Fibroblast of the aortic adventitia (primary cell): ENCODE measurements at places on chromosomes 13 and 19.

DNA sequence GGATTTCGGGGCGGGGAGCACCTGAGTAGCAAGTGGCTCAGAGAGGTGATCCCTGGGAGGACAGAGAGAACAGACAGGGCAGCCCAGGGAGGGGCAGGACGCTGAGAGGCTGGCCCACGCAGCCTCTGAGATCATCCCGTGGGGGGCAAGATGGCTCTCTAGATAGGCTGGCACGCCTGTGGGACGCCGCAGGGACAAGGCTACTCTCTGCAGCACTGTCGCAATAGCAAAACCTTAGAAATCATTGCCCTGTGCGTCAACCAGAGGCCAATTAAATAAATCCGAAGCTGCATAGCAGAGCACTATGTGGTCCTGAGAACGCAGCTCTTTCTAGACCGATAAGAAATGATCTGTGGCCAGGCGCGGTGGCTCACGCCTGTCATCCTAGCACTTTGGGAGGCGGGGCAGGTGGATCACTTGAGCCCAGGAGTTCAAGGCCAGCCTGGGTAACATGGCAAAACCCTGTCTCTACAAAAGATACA, 5.1 kb downstream of the PEX11G start:
- DNase-seq: no peak

DNA sequence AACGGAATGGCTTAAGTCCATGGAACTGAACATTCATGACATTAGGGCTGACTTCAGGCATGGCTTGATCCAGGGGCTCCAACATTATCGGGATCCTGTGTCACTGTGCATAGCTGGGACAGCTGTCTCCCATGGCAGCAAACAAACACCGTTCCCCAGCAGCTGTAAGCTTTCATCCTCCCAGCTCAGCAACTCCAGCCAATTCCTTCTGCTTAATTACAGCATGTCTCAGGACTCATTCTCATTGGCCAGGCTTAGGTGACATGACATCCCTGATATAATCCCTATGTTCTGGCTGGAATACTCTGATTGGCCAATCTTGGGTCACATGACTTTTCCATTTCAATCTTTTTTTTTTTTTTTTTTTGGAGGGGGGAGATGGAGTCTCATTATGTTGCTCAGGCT, 10.9 kb upstream of the TLE5 start:
- peak; percentile 68 for DNase-seq

DNA sequence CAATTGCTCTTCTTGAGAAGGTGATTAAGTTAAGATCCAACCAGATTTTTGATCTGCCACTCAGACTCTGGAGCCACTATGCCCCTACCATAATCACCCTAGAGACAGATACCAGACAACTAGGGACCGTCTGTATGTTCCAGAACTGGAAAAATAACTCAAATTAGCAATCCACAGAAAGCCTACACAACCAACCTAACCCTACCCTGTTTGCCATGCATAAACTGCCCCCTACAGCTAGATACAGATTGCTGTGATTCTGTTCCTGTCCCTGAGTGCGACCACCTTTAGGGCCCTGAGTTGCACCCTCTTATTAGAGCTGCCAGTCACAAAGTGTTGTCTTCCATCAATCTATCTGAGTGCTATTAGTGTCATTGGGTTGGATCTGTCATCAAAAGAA, 929.8 kb upstream of the SLITRK1 start:
- no peak for DNase-seq

- DNase-seq: no peak
These were observed 523.4 kb downstream of the FGF9 start for GRCh38 chr13:22194106-22194805.

- DNase-seq: peak; percentile 27
These were observed 11.8 kb downstream of the PDE4A start for GRCh38 chr19:10431943-10432735.

- DNase-seq: no peak
These were observed 10.1 kb downstream of the TDRD3 start for GRCh38 chr13:60407095-60407494.

- DNase-seq: no peak
These were observed 75.6 kb upstream of the TM9SF2 start for GRCh38 chr13:99425485-99426341.

GRCh38 chr19:41307090-41307875, 2.7 kb upstream of the CCDC97 start:
- no peak for DNase-seq

- peak; percentile 50 for DNase-seq
These were observed 27.7 kb downstream of the WASF3 start for GRCh38 chr13:26585136-26585535.

DNA sequence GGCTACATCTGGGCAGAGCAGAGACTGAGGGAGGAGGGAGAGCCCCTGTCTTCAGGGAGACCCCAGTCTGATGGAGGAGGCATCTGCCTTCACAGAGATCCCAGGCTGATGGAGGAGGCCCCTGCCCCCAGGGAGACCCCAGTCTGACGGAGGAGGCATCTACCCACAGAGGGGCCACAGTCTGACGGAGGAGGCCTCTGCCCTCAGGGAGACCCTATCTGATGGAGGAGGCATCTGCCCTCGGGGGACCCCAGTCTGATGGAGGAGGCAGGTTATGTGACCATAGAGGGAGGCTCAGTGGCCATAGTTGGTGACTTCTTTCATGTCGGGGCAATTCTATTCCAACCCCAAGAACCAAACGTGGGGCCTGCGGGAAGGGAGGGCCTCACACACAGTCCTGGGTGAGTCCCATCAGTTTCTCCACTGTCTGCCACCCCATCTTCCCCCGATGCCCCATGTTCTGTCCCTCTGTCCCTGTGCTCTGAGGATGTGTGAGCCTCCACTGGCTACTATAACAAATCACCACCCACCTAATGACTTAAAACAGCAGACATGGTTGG, 14.3 kb downstream of the MISP start:
- DNase-seq: no peak

GRCh38 chr19:46550684-46551083, 50.4 kb upstream of the CALM3 start:
- no peak for DNase-seq

- peak; percentile 40 for DNase-seq
These were observed 17.0 kb downstream of the HAUS8 start for GRCh38 chr19:17058236-17058635.

- DNase-seq: no peak
These were observed 1.8 kb downstream of the FXYD7 start for GRCh38 chr19:35144600-35145436.
